ENCODE measurements at places on chromosomes 1 and 21.

DNA sequence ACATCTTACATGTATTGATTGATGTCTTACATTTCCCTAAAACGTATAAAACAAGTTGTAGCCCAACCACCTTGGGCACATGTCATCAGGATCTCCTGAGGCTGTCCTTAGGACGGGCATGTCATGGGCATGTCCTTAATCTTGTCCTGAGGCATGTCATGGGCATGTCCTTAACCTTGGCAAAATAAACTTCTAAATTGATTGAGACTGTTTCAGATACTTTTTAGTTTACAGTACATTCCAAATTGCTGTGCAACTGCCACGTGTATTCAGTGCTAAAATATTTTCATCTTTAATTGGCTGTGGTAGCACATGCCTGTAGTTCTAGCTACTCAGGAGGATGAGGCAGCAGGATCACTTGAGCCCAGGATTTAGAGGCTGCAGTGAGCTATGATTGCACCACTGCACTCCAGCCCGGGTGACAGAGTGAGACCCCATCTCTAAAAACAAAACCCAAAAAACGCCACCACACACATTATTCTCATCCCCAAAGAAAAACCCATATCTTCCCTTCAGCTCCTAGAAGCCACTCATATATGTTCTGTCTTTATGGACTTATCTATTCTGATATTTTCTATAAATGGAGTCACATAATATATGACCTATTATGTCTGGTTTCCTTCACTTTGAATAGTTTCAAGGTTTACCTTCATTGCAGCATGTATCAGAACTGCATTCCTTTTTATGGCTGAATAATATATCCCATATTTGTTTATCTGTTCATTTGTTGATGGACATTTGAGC is 96.0 kb upstream of the BTG3 start:
- no peak for DNase-seq

DNA sequence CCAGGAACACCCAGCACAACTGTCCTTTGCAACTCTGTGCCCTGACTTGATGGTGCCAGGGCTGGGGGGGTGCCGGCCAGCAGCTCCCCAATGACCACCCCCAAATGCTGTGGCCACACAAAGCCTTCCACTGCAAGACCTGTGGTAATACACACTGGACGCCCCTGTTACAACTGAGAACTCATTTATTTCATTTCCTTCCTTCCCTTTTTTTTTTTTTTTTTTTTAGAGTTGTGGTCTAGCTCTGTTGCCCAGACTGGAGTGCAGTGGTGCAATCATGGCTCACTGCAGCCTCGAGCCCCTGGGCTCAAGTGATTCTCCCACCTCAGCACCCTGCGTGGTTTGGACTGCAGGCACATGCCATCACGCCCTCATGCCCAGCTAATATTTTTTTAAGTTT is 25.2 kb downstream of the TP73 start:
- no peak for DNase-seq

DNA sequence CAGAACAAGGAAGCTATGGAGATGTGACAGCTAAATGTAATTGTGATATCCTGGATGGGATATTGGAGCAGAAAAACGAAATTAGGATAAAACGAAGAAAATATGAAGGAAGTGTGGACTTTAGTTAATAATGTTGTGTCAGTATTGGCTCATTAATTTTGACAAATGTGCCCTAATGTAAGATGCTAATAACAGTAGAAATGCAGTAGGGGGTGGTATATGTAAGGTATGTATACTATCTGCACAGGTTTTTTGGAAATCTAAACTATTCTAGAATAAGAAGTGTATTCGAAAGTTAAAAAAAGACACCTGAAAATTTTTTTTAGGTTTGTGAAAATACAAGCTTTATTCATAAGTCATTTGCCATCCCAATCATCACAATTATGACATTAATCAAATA is 421.4 kb upstream of the B3GALT2 start:
- no peak for DNase-seq

DNA sequence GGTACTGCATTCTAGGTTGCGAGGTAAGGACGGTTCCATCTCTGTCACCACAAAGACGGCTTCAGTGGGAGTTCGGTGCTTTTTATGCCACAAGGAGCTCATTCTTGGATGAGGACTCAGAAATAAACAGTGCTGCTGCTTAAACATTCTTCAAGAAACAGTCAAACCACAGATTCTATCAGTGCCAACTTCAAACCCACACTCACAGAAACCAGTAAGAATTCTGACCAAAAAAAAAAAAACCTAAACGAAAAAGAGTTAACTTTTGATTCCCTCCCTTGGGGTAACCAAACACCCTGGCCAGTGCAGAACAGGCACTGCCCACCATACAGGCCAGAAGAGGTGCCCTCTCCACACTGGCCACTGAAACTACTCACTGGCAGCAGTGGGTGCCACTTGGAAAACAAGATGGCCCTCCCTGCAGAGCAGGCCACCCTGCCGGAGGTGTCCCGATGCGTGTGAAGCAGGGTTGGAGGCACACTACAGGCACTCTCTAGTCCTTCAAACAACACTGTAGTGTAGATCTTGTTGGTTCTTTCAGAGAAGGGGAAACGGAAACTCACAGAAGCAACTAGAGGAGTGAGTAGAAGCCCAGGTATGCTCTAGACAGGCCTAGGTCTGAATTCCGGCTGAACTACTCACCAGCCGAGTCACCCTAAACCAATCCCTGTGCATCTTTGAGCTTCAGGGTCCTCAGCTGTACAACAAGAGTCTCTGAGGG is 87.3 kb upstream of the TLR5 start:
- DNase-seq, result peak; percentile 59

GRCh38 chr1:170145770-170146676 is at the start of gene NTMT2:
TSS of gene NTMT2 (plus strand) at chr1:170145959. CDS start at chr1:170146108, 149 bp downstream.
- DNase-seq, result no peak

DNA sequence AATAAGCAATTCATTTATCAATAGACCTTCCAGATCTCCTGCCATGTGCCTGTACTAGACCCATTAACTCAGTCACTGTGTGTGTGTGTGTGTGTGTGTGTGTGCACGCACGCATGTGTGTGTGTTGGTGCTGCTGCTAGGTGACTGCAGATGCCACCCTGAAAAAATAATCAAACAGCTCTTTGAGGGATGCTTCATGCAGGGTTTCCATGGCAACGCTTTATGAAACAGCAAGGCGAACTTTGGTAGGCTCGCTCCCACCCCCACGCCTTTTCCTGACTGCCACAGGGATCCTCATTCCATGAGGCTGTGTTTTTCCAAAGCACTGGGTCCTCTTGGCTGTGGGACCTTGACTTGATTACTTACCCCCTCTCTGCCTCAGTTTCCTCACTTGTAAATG is 94.0 kb downstream of the HMGB4 start:
- no peak for DNase-seq

Data from GM04504 (cell line).